ENCODE measurements at places on chromosomes 1 and 21.

GRCh38 chr1:10601342-10602070 is 126.8 kb downstream of the PEX14 start:
- DNase-seq = no peak

GRCh38 chr1:6501279-6501813 is 9.9 kb upstream of the PLEKHG5 start:
- no peak for DNase-seq

DNA sequence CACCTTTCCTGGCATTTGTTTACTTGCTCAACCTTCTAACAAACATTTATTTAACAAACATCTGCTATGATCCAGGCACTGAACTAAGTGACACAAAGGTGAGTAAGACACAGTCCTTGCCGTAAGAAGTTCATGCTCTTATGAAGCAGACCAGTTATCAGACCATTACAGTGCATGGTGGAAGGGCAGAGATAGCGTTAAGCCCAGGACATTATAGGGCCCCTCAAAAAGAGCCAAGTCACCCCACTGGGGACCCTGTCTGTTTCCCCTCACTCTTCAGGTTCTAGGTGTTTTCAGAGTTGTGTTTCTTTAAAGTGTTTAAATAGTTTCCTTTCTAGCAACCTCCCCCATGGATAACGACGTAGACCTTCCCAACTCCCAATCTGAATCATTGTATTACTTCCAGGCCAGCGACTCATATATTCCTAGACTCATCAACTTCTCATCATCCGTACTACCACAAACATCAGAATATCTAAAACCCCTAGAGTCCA is 39.3 kb downstream of the TCP10L start:
- no peak for DNase-seq

DNA sequence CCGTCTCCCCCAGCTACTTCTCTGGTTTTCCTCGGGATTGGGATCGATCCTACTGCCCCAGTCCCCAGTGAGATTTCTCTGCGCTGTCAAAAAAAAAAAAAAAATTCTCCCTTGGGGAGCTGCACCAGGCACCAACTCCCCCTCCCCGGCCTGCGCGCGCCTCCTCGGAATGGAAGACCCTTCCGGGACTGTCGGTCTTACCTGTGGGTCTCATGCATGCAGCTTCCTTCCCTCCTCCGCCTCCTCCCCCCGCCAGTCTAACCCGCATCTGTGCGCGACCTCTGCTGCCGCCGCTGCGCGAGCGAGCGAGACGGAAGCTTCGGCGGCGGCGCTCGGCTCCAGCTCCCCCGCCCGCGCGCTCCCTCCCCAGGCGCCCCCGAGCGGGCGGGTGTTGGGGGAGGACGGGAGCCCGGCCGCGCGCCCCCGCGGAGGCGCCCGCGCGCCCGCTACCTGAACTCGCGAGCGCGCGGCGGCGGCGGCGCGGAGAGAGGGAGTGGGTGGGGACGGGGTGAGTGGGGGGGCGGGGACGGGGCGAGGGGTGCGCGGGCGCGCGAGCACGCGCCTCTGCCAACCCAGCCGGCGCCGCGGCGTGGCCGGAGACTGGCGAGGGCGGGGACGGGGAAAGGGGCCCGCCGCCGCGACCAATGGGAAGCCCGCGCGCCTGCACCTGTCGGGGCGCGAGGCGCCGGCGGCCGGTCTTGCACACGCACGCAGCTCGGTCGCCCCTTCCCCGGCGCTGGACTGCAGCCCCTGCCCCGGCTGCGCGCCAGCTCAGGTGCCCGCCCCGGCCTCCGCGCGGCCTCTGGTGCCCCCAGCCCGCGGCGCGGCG is at the start of gene SUSD4:
TSS of gene SUSD4 (minus strand) at position 321 of the 829 bp plus-strand sequence. CDS start 751 bp downstream, outside the sequence.
- DNase-seq = peak; percentile 40

DNA sequence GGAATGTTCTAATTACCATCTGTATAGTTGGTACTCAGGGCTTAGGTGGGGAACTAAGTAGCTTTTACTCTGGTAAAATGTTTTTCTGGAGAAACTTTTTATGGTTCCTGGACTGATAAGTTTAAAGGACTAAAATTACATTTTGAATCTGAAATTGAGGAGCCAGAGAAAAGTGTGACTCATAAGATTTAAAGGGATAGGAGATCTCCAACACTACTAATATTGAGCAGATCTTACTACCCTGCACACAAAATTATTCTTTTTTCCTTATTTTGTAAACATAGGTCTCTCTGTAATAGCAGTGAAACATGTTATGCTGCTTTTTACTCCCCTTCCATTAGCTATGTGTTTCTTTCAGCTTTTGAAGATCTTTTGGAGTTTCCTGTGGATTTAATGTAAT is 32.5 kb downstream of the MTF2 start:
- no peak for DNase-seq

DNA sequence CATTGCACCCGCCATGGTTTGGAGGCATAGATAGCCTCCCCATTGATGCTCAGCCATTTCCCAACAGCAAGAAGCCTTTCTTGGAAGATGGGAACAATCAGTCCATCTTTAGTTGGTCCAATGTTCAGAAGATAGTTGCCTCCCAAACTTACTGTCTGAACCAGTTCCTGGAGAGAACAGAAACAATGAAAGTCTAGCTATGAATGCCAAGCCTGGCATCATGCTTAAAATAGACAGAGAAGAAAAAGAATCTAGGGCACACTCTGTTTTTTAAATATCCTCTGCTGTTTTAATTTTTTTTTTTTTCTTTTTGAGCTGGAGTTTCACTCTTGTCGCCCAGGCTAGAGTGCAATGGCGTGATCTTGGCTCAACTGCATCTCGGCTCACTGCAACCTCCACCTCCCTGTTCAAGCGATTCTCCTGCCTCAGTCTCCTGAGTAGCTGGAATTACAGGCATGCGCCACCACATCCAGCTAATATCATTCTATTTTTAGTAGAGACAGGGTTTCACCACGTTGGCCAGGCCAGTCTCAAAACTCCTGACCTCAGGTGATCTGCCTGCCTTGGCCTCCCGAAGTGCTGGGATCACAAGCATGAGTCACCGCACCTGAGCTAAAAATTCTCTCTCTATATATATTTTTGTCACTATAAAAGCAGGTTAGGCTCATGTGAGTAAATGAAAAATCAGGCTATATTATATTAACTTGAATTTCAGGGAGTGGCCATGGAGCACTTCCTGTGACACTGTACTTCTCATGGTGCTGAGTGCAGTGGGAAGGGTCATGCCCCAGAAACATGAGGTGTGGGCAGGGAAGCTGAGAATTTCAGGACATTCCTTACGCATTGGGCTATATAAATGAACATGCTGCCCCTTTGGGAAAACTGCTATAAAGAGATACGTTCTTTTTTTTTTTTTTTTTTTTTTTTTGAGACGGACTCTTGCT is 19.1 kb downstream of the FUCA1 start:
- DNase-seq = no peak

- DNase-seq = peak; percentile 63
Measured at GRCh38 chr1:110053552-110054428, 16.7 kb downstream of the ALX3 start.

GRCh38 chr1:221159608-221160007 is 280.4 kb downstream of the HLX start:
- no peak for DNase-seq

Measured in activated CD4-positive, alpha-beta T cell treated with anti-CD3 and anti-CD28 coated beads for 24 hours (primary cell).